Activated naive CD8-positive, alpha-beta T cell treated with anti-CD3 and anti-CD28 coated beads, Interleukin-2, amount 10 ng/mL, durations not matched to agents 7 days and 5 days (primary cell): ENCODE measurements at places on chromosomes 13 and 19.
A peak's percentile ranks its signal among the peaks of the same experiment; 100 is the strongest.

GRCh38 chr13:29355029-29355428 lies 240.5 kb downstream of the SLC7A1 start:
- H3K27me3 ChIP-seq, result peaks cover 2% of the 10 kb centered on the region
- no peak overlapping the region for H3K4me3 ChIP-seq
- H3K27ac ChIP-seq, result no peak overlapping the region
- DNase-seq, result no peak
- H3K4me1 ChIP-seq, result no peaks in the 10 kb centered on the region

DNA sequence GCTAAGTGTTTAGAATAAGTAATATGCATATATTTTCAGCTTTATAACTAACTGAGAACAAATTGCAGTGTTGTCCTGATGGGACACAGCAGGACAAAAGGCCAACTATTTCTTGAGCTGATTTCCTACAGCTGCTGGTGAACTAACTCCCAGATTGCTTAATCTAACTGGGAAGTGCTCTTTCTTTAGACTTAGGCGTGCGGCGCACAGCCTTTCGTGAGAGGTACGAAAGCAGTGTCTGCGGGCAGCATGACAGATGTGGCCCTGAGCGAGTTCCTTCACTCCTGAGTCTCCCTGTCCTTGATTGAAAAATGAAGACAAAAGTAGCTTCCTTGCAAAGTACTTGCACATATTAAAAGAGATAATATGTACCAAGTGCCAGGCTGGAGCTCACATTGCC lies 47.3 kb upstream of the NPAS1 start:
- H3K4me3 ChIP-seq, result no peak overlapping the region
- no peak for DNase-seq
- no peak overlapping the region for H3K27ac ChIP-seq

GRCh38 chr13:74662905-74663304 lies 528.7 kb upstream of the KLF12 start:
- H3K27me3 ChIP-seq, result no peaks in the 10 kb centered on the region
- H3K36me3 ChIP-seq, result no peaks in the 10 kb centered on the region
- no peak for DNase-seq
- H3K27ac ChIP-seq, result no peak overlapping the region

DNA sequence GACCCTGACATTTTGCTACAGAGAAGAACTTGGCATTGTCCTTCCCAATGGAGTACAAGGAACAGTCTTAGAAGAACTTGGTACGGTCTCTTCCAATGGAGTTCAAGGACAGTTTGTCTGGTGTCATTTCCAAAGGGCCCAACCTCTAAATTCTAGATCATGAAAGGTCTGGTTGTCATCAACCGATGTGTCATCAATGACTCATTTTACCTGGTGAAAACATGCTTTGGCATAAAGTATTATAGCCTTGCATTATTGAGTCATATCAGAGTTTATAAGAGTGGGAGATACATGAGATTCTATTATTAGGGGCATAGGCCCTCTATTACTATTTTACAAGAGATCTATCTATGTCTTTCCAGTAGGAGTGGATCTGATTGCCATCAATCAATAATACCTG lies 4.3 kb downstream of the CYP2B6 start:
- peaks cover 9% of the 10 kb centered on the region for H3K27me3 ChIP-seq
- DNase-seq, result no peak
- no peaks in the 10 kb centered on the region for H3K36me3 ChIP-seq
- H3K4me3 ChIP-seq, result no peak overlapping the region

DNA sequence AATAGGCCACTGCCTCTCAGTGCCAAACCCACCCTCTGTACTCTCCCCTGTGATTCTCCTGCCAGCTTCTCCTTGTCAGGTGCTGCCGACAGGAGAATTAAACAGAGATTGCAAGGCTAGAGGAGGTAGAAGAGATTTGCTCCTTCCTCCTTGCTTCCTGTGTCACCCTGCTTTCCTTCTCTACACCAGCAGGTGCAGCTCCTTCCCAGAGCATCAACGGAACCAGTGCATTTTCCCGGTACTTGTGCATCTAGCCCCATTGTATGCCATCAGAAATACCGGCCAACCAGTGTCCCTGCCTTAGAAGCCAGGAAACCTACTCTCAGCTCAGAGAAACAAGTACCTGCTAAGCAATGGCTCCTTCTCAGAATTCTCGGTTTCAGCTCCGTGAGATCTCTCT lies 253.2 kb downstream of the SUCLA2 start:
- no peak for DNase-seq
- no peak overlapping the region for H3K27ac ChIP-seq
- no peaks in the 10 kb centered on the region for H3K36me3 ChIP-seq
- H3K27me3 ChIP-seq, result no peaks in the 10 kb centered on the region

GRCh38 chr13:26262156-26262555 lies 8.2 kb downstream of the CDK8 start:
- peaks cover 4% of the 10 kb centered on the region for H3K36me3 ChIP-seq
- H3K27ac ChIP-seq, result no peak overlapping the region
- H3K4me1 ChIP-seq, result peaks cover 9% of the 10 kb centered on the region
- H3K4me3 ChIP-seq, result no peak overlapping the region
- DNase-seq, result no peak
- peaks cover 2% of the 10 kb centered on the region for H3K27me3 ChIP-seq

- H3K27ac ChIP-seq, result no peak overlapping the region
- no peak overlapping the region for H3K4me3 ChIP-seq
- no peak for DNase-seq
- no peaks in the 10 kb centered on the region for H3K27me3 ChIP-seq
- peaks cover 12% of the 10 kb centered on the region for H3K4me1 ChIP-seq
Observed at GRCh38 chr19:56125806-56126590, 4.9 kb upstream of the ZNF787 start.

DNA sequence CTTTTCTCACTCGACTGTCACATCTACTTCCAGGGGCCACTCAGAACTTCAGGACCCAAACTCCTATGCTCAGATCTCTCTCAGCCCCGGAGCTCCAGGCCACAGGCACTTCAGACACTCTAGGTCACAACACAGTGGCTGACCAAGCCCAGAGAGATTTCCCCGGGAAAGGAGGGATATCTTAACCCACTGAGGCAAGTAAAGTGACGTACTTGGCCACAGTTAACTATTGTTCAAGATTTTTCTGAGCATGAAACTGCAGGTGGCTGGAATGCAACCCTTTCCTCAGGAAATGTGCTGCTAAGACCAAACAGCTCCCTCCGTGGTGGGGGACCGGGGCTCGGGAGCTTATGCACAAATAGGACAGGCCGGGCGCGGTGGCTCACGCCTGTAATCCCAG lies 23.9 kb downstream of the OPA3 start:
- no peak overlapping the region for H3K27ac ChIP-seq
- H3K36me3 ChIP-seq, result peaks cover 1% of the 10 kb centered on the region
- peaks cover 28% of the 10 kb centered on the region for H3K4me1 ChIP-seq
- H3K4me3 ChIP-seq, result no peak overlapping the region

DNA sequence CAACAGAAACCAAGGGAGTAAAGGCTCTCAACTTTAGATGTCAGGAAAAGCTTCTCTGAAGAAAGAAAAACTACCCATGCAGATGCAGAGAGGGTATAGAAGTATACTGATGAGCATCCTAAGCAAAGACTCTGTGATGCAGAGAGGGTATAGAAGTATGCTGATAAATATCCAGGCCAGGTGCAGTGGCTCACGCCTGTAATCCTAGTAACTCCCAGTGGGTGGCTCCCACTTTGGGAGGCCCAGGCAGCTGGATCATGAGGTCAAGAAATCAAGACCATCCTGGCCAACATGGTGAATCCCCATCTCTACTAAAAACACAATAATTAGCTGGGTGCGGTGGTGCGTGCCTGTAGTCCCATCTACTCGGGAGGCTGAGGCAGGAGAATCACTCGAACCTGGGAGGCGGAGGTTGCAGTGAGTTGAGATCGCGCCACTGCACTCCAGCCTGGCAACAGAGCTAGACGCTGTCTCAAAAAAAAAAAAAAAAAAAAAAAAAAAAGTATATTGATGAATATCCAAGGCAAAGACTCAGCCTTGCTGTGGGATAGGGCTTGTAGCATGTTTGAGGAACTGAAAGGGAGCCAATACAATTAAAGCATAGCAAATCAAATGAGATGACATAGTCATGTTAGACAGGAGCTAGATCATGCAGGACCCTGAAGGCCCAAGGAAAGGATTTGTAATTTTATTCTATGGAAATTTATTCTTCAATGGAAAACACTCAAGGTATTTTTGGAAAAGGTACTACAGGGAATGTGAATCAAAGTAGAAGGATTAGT lies 14.9 kb downstream of the UBL3 start:
- H3K36me3 ChIP-seq, result peaks cover 3% of the 10 kb centered on the region
- H3K4me1 ChIP-seq, result peaks cover 6% of the 10 kb centered on the region
- no peak overlapping the region for H3K4me3 ChIP-seq
- no peaks in the 10 kb centered on the region for H3K27me3 ChIP-seq
- no peak for DNase-seq

DNA sequence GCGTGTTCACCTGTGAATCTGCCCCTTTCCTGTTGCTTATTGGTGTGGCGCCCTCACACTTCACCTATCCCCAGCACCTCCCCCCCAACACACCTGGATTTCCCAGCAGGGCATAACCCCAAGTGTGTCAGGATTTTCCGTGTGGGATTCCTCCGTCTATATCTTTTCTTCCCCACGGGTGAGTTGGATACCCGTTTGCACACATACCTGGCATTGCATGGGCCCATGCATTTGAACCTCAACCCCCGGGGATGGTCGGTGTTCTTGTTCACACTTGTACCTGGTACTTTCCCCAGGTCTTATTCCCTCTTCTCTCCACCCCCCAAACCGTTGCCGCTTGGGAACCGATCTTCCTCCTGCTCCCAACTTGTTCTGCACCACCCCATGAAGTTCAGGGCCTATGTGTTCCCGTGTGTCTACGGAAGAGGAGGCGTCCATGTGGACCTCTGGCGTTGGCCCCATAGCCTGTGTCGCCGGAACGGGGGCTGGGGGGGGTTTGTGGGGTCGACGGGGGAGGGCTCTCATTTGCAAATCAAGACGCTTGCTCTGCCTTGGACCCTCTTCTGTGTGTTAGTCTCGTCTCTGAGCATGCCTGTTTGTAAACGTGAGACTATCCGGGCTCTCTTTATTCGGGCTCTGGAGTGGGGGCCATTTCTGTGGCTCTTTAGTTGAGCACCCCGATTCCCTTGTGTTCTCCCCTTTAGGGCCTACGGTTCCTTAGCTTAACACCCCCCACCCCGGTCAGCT lies 1.7 kb downstream of the PRR12 start:
- DNase-seq, result peak; percentile 48
- peaks cover 10% of the 10 kb centered on the region for H3K36me3 ChIP-seq
- peak overlapping the region; percentile 88 for H3K27ac ChIP-seq
- H3K27me3 ChIP-seq, result peaks cover 4% of the 10 kb centered on the region

DNA sequence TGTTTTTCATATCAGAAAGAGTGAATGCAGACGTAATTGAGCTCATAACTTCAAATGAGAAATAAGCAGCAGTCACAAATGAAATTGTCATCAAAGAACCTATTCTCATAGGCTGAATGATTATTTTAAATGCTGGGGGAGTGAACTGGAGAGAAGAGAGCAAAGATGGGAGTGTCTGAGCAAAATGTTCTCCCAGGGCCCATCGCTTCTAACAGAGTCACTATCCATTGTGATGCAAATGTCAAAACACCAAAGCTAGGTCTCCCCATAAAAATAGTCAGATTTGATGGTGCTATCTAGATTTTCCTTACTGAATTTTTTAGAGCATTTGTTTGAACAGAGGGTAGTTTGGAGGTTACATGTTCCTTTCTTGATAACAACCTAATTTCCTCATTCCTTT lies 278.7 kb downstream of the PCDH9 start:
- no peak for DNase-seq
- H3K27ac ChIP-seq, result no peak overlapping the region
- no peaks in the 10 kb centered on the region for H3K36me3 ChIP-seq
- H3K27me3 ChIP-seq, result no peaks in the 10 kb centered on the region

- peaks cover 8% of the 10 kb centered on the region for H3K36me3 ChIP-seq
- H3K4me1 ChIP-seq, result peaks cover 34% of the 10 kb centered on the region
- no peaks in the 10 kb centered on the region for H3K27me3 ChIP-seq
Observed at GRCh38 chr19:4369888-4370260, 26.5 kb downstream of the MPND start.

GRCh38 chr13:41505209-41505835 lies 48.0 kb downstream of the RGCC start:
- no peak overlapping the region for H3K27ac ChIP-seq
- H3K4me3 ChIP-seq, result no peak overlapping the region
- H3K36me3 ChIP-seq, result peaks cover 6% of the 10 kb centered on the region
- DNase-seq, result no peak
- peaks cover 19% of the 10 kb centered on the region for H3K4me1 ChIP-seq
- H3K27me3 ChIP-seq, result no peaks in the 10 kb centered on the region

- H3K36me3 ChIP-seq, result no peaks in the 10 kb centered on the region
- H3K27me3 ChIP-seq, result no peaks in the 10 kb centered on the region
- no peaks in the 10 kb centered on the region for H3K4me1 ChIP-seq
- no peak for DNase-seq
- H3K4me3 ChIP-seq, result no peak overlapping the region
Observed at GRCh38 chr13:107832500-107833100, 382.7 kb downstream of the LIG4 start.

GRCh38 chr13:21683034-21683733 lies 12.3 kb downstream of the FGF9 start:
- peaks cover 3% of the 10 kb centered on the region for H3K27me3 ChIP-seq
- H3K4me3 ChIP-seq, result no peak overlapping the region
- no peak overlapping the region for H3K27ac ChIP-seq
- no peaks in the 10 kb centered on the region for H3K36me3 ChIP-seq
- DNase-seq, result no peak

DNA sequence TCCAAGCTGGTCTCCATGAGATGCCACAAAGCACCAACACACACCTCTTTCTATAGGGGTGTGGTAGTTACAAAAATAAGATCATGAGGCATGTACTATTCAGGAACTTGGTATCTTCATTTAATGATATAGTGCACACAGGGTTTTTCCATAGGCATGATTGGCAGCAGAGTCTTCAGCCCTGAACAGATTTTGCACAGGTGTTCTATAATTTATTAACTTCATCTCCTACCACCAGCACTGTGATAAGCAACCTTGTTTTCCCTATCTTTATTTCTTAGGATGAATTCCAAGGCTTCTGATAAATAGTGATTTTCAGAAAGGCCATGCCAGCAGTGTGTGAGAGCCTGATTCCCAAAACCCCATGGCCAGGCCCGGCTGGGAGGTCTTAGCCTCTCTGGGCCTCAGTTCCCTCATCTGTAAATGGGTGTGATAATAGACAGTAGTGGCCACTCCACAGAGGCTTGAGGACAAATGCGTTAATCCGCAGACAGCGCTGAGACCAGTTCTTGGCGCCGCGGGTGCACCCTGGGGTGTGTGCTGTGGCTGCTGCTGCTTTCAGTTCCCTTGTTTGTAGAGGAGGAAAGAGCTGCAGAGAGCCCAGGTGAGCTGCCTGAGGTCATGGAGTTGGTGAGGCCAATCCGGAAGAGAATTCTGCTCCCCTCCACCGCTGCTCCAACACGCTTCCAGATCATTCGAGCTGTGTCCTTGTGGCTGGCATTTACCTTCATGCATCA lies 33.1 kb downstream of the DHRS12 start:
- no peak overlapping the region for H3K27ac ChIP-seq
- H3K36me3 ChIP-seq, result no peaks in the 10 kb centered on the region
- no peak for DNase-seq
- H3K4me3 ChIP-seq, result no peak overlapping the region

- no peak overlapping the region for H3K27ac ChIP-seq
- H3K27me3 ChIP-seq, result no peaks in the 10 kb centered on the region
- no peak overlapping the region for H3K4me3 ChIP-seq
Observed at GRCh38 chr19:2154587-2155075, 3.3 kb upstream of the AP3D1 start.
